Stimulated activated CD8-positive, alpha-beta memory T cell treated with anti-CD3 and anti-CD28 coated beads, Interleukin-2, amount 100 ng/mL, for 1 hour (primary cell): ENCODE measurements at places on chromosomes 13 and 19.

- DNase-seq, result no peak
Measured at GRCh38 chr19:16142032-16142580, 1.4 kb upstream of the HSH2D start.

GRCh38 chr13:41645331-41645730 is 188.0 kb downstream of the RGCC start:
- no peak for DNase-seq

DNA sequence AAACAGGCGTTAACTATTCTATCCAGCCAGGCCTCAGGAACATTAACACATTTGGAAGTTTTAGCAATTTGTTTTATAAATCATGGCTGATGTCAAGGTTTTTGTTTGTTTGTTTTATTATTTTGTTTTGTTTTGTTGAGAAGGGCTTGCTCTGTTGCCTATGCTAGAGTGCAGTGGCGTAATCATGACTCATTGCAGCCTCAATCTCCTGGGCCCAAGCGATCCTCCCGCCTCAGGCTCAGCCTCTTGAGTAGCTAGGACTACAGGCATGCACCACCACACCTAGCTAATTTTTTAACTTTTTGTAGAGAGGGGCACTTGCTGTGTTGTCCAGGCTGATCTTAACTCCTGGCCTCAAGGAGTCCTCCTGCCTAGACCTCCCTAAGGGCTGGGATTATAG is 28.3 kb downstream of the NUP58 start:
- no peak for DNase-seq

GRCh38 chr13:72384879-72385278 is 342.6 kb downstream of the MZT1 start:
- no peak for DNase-seq

DNA sequence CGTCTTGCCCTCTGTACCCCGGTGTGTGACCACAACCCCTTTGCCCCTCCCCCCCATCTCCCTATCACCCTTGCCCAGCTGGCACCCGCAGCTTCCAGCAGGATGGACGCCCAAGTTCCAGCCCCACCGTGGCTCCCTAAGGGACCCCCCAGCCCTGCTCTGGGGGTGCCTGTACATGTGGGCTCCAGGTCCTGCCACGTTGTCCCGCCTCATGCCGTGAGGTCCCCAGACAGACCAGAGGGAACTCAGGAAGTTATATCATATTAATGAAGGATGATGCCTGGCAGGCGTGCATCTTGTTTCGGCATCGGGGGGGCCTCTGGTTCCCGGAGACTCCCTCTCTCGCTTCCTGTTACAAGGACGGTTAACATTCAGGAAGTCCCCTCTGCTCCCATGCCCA is 1.6 kb upstream of the PTGIR start:
- no peak for DNase-seq

DNA sequence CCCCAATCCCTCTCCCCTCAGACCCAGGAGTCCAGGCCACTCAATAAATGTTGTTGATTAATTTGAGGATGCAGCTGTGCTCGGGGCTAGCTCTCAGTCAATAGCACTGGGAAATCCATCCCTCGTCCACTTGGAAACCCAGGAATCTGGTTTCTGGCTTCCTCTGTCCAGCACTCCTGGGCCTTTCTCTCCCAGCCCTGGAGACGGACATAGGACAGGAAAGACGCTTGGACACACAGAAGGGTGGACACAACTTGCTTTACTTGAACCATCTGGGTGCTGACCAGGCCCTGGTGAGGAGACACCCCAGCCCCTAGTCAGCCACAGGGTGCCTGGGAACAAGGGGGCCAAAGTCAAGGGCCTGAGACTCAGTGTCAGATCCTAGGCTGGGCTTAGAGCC is 891 bp upstream of the TNNI3 start:
- no peak for DNase-seq

- no peak for DNase-seq
Measured at GRCh38 chr13:84961023-84961422, 838.2 kb downstream of the SLITRK6 start.

- no peak for DNase-seq
Measured at GRCh38 chr13:22357132-22357531, 686.3 kb downstream of the FGF9 start.

DNA sequence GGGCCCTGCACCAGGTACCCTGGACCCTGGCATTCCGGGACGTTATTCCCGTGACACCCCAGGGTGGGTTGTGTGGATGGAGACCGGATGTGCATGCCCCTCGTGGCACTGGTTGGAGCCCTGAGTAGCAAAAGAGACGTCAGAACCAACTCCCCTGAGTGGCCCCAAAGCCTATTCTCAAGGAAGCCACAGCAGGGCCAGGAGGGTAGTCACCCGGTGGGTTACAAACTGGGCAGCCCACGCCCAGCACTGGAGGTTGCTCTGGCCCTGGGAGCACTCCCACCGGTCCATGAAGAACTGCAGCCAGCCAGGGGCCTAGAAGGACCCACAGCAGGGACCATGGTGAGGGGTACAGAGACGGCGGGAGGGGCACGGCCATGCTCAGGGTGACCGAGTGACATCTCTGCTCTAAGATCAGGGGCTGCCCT is 7.5 kb downstream of the KLF16 start:
- DNase-seq, result no peak

GRCh38 chr13:100334214-100334613 is 245.3 kb downstream of the PCCA start:
- DNase-seq, result no peak

DNA sequence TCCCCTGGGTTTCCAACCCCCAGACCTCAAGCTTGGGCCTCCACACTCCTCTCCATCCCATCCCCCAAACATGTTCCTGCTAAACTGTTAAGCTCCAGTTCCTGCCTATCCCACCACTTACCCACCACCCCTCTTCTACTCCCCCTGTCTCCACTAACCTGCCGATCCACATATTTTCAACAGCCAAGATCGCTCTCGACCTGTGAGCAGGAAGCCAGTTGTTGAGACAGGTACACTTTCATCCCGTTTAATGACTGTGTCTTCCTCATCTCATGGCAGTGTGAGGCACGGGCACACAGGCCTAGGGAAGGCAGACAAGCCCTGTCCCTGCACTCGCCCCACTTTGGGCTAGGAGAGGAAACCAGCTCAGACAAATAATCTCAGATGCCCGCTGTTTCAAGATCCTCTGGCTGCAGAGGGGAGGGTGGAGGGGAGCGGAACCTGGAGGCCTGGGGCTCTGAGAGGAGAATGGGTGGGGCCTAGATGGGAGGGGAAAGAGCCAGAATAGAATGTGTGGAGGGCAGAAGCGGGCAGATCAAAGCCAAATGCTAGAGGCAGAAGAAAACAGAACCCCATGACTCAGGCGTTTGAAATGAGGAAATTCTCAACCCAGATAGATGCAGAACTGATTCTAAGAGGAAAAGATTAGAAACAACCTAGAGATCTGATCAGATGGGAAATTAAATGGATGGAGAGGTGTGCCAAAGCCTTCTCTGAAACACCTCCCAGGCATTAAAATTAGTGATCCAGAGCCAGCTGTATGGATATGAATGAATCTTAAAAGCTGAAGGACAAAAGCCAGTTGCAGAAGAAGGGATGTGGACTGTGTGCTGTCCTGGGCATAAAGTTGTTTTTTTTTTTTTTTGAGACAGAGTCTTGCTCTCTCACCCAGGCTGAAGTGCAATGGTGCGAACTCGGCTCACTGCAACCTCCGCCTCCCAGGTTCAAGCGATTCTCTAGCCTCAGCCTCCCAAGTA is 16.9 kb upstream of the CYP2S1 start:
- no peak for DNase-seq

GRCh38 chr19:40576151-40576584 is 505 bp upstream of the SHKBP1 start:
- no peak for DNase-seq

DNA sequence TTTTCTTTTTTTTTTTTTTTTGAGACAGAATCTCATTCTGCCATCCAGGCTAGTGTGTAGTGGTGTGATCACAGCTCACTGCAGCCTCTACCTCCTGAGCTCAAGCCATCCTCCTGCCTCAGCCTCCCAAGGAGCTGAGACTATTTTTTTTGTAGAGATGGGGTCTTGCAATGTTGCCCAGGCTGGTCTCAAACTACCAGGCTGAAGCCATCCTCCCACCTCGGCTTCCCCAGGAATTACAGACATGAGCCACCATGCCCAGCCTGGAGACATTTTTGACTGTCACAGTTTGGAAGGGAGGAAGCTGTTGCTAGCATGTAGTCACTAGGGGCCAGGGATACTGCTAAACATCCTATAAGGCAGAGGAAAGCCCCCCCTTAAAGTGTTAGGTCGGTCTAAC is 23.9 kb downstream of the ZIC5 start:
- no peak for DNase-seq

DNA sequence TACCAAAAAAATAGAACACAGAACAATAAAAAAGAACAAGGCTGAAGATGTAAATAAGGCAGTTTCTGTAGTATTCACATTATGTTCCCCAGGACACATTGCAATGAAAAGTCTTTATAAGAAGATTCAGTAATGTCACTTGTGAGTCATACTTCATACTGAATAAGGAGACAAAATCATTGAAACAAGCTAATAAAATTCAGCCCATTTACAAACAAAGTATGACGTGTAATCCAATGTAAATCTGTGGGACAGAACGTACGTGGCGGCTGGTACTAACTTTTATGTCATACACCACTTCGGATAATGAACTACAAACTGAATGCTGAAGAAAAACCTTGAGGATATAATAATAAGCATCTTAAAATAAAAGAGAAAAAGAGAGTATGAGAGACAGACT is 512.8 kb upstream of the MIR17HG start:
- no peak for DNase-seq

DNA sequence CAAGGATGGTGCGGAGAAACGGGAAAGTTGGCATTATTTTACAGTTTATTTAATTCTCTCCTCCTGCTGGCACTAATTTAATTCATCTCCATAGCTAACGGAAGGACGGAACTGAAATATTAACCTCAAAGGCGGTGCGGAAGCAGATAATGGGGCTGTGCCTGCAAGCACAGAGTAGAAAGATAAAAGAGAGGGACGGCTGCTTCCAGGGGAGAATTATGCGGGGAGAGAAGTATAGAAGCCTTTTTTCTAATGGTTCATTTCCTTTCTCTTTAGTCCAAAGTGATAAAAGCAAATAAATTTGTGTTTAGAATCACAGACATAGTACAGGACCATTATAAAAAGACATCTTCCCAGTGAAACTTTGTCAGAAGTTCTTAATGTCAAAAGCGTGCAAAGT is 34.5 kb upstream of the UQCRFS1 start:
- no peak for DNase-seq

- no peak for DNase-seq
Measured at GRCh38 chr13:23749288-23749873, 139.8 kb downstream of the MIPEP start.

GRCh38 chr13:23680845-23681669 is 110.8 kb downstream of the TNFRSF19 start:
- DNase-seq, result no peak

- no peak for DNase-seq
Measured at GRCh38 chr19:54148158-54148557, 10.6 kb downstream of the CNOT3 start.

DNA sequence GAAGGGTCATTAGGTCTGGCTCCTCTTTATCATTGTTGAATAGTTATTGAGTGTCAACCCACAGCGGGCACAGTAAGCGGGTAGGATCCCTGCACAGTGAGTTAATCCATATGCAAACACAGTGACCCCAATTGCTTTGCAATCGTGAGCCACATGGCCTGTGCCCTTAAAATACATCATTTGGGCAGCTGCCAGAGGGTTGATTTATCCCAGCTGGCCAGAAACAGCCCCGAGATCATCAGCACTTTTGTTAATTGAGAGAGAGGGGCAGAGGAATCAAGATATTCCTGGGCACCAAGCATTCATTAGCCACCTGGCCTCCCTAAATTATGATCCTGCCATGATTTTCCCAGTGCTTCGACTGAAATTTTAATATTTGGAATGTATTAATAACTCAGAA is 9.8 kb upstream of the CNMD start:
- no peak for DNase-seq

GRCh38 chr13:111474136-111475002 is 153.9 kb downstream of the TEX29 start:
- no peak for DNase-seq

GRCh38 chr13:27125357-27126282 is 46.0 kb downstream of the USP12 start:
- no peak for DNase-seq

DNA sequence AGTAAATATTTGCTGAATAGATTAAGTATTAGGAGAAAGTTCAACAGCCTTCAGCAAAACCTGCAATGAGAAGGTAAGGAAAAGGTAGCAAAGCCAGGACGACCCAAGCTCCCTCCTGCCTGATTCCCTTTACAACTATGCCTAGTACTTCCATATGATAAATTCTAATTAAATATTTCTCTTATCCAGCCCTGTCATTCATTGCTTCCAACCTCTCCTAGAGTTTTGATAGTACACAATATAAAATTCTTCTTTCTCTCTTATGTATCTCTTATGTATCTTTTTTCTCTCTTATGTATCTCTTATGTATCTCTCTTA is 187.2 kb downstream of the DCT start:
- no peak for DNase-seq
